ENCODE measurements at places on chromosomes 7 and 10.

DNA sequence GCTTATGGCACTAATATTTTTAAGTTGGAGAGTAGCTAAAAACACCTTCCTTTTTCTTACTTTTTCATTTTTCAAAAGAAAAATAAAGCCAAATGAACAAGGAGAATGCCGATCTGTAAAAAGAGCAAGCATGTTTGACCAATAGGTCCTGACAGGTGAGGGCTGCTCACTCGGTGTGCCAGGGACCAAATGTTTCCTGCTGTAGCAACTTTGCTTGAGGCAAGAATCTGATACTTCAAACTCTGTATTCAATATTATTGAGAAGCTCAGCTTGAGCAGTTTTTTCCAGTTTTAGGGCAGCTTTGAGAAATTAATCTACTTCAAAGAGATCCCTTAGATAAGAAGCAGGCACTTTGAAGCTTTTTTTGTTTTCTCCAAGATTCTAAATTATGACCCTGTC, 298.1 kb downstream of the BICC1 start:
- DNase-seq = no peak

DNA sequence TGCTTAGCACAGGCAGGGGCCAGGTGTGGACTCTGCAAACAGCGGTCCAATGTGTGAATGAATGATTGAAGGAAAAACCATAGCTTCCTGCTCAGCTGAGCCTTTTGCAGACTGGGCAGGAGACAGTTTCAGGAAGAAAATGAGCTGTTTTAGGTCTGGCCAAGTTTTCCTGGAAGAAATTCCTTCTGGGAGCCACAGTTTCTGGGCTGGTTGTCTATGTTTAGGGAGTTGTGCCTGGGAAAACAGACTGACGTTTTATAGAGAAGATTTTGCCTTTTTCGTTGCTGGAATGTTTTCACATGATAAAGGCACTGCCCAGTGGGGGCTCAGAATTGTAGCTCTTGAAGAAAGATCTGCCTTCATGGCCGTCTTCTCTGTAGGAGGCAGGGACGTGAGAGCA, 255.1 kb downstream of the CCSER2 start:
- DNase-seq = no peak

GRCh38 chr10:74021248-74022055, 23.5 kb downstream of the VCL start:
- DNase-seq = no peak

DNA sequence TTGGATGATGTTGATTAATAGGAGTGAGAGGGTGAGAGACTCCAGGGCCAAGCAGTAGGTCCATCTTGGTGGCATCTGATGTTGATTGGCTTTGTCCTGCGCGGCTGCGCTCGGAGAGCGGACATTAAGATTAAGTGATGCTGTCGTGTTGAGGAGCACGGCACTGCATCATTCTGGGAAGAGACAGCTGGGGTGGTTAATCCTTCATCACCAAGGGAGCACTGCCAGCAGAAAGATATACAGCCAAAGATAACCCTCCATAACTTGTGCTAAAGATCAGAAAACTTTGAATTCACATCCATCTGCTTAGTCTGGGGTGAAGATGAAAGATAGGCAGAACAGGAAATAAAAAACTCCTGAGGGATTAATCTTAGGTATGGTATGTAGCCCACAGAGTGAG, 208.3 kb downstream of the LRMDA start:
- DNase-seq = no peak

DNA sequence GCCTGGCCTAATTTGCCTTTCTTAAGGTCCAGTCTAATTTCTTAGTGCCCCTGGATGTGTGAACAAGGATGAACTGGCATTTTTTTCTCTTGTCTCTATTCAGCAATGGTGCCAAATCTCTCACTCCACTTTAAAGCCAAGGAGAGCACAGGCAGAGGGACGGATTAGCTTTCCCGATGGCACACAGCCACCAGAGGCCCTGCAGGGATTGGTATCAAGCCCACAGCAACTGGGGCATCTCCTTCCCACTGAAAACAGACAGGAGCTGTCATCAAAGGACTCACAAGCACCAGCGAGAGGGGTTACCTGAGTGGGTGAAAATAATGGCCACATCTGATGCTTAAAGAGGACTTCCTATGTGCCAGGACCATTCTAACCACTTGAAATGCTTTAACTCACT, 83.1 kb downstream of the ITIH5 start:
- no peak for DNase-seq

DNA sequence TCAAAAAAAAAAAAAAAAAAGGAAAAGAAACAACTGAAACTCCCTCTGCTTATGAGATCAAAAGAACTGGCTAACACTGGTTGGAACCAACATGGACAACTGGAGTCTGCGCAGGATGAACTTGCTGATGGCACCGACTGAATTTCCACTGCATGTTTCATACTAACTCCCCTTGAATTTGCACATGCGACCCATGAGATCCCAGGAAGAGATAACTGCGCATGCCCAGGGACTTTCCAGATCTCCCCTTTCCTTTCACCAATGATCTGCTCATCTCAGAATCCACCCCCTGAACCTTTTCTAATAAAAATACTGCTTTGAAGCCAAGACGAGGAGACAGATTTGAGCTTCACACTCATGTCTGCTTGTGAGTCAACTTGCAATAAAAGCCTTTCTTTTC, 20.7 kb downstream of the LBX1 start:
- no peak for DNase-seq

- DNase-seq = no peak
Observed at GRCh38 chr10:119003572-119004289, 25.8 kb upstream of the NANOS1 start.

DNA sequence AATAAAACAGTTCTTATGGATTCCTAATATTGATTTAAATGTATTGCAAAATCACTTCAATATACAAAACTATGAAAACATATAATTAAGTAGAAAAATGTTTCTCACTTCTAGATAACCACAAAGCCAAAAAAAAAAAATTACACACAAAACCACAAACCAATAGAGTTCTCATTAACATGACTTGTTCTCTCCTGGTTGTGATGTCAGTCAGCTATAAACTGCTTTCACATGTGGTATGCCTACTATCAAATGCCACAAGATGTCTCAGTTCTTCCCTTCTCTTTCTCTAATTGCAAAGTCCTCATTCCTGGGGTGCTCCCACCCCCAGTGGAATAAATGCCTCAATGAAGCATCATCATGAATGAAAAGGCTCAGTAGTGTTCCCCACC, 16.6 kb downstream of the GNAI1 start:
- no peak for DNase-seq

All from immature natural killer cell (primary cell).